ENCODE measurements at places on chromosomes 6 and 20.

GRCh38 chr6:154969796-154970195 is 25.3 kb upstream of the TIAM2 start:
- no peak for DNase-seq

- DNase-seq: peak; percentile 23
Measured at GRCh38 chr20:14963262-14963663, 625.9 kb upstream of the FLRT3 start.

DNA sequence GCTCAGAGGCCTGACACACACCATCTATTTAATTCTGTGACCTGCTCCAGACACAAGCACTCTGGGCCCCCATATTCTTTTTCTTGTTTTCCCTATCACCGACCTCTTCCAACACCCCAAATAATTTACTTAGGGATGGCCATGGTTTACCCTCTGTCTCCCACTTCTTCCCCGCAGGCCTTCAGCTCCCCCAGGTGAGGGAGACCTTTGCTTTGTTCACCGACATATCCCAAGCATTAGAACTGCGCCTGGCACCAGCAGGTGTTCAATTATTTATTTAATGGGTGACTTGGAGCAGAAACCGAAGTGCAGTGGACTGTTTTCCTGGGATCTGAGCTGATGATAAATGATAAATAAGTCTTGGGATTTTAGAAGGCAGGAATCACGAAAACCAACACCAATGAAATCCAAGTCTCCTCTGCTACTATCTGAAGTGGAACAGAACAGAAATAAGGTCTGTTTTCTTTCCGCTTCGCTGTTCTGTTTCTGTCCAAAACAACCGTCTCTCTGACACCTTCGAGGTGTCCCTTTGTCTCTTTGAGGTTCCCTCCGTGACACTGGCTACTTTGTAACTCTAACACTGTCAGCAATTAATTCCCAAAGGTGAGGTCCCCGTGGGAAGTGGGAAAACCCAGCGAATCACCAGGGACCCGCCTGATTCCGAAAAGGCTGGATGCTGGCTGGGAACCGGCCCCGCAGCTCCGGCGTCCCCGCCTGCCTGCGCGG is 1.1 kb upstream of the RIN2 start:
- DNase-seq: no peak

GRCh38 chr6:21521276-21521675 is 72.3 kb upstream of the SOX4 start:
- no peak for DNase-seq

- peak; percentile 21 for DNase-seq
Measured at GRCh38 chr20:8155229-8155628, 23.2 kb downstream of the PLCB1 start.

- peak; percentile 72 for DNase-seq
Measured at GRCh38 chr6:2764610-2765165, 505 bp upstream of the WRNIP1 start.

GRCh38 chr6:4805553-4806336 is 29.5 kb downstream of the CDYL start:
- DNase-seq: peak; percentile 44

- peak; percentile 52 for DNase-seq
Measured at GRCh38 chr6:3566812-3567211, 110.0 kb upstream of the SLC22A23 start.

- no peak for DNase-seq
Measured at GRCh38 chr6:149084026-149084425, 233.5 kb upstream of the TAB2 start.

- no peak for DNase-seq
Measured at GRCh38 chr6:138258991-138259390, 40.7 kb upstream of the PBOV1 start.
